ENCODE measurements at places on chromosomes 4 and X.

GRCh38 chr4:40247350-40247749, 50.5 kb downstream of the RHOH start:
- DNase-seq = no peak

GRCh38 chr4:163550869-163551267, 56.4 kb downstream of the TMA16 start:
- no peak for DNase-seq

- DNase-seq = no peak
These were observed 538.2 kb downstream of the INPP4B start for GRCh38 chr4:142307857-142308256.

DNA sequence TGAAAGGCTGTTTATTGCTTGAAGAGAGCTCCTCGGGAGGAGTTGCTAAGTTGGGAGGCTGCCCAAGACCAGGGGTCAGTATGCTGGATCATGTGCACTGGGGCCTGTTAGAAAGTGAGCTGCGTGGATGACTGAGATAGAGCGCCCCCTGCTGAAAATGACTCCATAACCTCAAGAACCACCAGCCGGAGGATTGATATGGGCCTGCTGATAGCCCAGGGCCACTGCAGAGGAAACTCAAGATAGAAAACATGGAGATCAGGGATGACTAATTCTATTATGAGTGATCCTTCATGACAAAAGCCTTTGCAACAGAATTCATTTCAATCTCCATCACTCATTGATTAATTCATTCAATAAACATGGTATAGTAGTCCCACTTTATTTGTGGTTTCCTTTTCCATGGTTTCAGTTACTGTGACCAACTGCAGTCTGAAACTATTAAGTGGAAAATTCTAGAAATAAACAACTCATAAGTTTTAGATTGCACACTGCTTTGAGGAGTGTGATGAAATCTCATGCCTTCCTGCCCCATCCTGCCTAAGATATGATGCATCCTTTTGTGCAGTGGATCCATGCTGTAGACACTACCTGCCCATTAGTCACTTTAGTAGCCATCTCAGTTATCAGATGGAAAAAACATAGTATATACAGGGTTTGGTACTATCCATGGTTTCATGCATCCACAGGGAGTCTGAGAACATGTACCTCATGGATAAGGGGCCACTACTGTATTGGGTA, 126.7 kb upstream of the MBNL3 start:
- no peak for DNase-seq

- DNase-seq = no peak
These were observed 232.3 kb downstream of the PABPC4L start for GRCh38 chr4:133969202-133969848.

- DNase-seq = no peak
These were observed 5.7 kb downstream of the CYP2U1 start for GRCh38 chr4:107937040-107937439.

DNA sequence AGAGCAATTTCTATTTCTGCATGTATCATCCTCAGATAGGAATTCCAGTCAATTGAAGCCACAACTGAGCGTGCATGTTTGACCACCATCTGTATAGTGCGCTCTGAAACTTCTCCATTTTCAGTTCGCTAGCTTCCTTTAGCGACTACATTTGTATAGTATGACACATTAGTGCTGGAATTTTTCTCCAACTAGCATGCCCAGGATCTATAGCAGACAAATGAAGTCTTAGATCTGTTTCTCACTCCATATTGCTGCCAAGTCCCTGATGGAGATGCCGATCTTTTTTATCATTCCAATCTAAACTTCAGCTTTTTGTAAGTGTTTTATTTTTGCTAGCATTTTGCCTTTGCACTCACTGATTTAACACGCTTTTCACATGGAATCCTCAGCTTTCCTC, 774.8 kb upstream of the TENM3 start:
- DNase-seq = no peak

DNA sequence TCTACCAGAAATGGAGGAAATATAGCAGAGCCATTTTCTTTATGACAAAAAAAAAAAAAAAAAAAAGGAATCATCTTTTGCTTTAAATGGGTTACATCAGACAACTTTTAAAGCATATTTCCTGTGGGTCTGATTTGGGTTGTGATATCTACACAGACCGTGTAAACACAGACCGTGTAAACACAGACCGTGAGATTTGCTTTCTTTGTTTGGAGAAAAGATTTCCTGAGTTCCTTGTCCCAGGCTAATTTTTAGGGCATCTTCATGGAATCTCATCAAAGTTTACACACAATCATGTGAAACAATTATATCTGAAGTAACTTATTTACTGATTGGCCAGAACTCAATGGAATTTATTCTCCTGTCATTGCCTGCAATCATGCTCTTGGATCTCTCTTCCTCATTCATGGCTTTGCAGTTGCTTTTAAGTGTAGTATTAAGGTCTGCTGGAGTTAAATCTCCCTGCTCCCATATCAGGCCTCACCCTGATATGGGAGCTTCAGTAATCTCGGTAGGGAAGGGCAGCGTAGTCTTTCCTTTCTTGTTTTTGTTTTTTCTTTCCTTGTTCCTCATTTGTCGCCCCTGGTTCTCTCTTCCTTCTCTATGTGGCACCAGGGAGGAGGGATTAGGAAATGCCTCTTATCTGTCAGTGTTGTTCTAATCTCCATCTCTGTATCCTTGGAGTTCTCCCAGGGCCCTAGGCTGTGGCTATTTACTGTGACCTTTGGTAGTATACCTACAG, 248.6 kb upstream of the JADE1 start:
- DNase-seq = no peak

GRCh38 chr4:98663226-98664006, 5.0 kb upstream of the TSPAN5 start:
- DNase-seq = peak; percentile 66

DNA sequence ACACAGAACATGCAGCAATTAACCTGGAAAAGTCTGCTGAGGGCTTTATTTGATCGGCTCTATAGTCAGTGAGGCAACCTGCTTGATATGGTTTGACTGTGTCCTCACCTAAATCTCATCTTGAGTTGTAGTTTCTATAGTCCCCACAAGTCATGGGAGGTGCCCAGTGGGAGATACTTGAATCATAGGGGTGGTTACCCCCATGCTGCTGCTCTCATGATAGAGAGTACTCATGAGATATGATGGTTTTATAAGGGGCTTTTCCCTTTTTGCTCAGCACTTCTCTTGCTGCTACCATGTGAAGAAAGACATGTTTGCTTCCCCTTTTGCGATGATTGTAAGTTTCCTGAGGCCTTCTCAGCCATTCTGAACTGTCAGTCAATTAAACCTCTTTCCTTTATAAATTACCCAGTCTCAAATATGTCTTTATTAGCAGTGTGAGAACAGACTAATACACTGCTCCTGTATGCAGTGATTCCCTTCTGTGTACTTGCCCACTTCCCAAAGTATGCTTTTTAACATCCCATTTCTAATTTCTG, 78.2 kb downstream of the NPFFR2 start:
- no peak for DNase-seq

DNA sequence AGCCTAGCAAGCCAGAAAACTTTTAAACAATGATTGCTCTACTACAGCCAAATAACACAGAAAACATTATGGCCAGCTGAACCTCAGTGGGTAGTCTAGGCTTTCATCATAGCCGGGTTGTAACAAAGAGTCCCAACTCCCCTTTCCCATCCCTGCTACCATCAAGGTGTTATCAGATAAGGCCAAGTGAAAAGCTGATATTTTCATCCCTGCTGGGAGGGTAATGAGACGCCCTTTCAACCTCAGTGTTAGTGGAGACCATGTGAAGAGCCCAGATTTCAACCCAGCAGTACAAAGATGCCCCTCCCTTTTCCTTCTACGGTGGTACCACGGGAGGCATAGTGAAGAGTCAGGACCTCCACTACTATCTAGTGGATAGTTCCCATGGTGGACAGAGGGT, 433.7 kb downstream of the GPM6A start:
- no peak for DNase-seq

DNA sequence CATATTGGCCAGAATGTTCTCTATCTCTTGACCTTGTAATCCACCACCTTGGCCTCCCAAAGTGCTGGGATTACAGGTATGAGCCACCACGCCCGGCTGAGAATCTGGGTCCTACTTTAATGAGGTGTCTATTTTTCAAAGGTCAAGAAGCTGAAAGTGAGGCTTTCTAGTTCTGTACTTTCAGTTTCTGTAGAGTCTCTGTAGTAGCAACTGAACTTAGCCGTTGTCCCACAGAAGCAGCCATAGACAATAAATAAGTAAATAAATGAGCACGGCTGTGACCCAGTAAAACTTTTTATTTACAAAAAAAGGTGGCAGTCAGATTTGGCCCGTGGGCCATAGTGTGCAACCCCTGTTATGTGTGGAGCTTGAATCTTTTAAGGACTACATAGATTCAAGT, 92.0 kb downstream of the FNIP2 start:
- no peak for DNase-seq

DNA sequence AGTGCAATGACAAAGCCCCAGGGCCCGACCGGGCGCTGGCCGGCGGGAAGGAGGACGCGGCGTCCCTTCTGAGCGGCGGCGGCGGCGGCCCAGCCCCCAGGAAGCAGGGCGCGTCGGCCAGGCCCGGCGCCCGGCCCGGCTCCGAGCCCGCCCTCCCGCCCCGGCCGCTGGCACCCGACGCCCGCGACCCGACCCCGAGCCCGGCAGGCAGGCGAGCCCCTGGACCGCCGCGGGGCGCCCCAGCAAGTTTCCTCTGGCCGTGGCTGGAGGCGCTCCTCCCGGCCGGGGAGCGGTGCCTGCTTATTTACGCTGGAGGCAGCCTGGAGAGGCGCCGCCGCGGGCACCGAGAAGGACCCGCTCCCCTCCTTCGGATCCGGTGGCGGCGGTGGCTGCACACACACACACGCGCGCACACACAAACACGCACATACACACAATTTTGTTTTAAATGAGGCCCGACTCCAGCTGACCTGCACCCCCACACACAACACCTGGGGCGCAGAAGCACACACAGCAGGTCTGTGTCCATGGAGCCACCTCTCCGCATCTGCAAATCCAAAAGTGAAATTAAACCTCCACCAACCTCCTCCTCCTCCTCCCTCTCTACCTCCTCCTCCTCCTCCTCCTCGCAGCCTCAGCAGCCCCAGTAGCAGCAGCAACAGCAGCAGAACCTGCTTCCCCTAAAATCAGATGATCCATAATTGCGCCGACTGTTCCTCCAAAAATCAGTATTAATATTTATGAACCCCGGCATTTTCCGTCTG, 669 bp downstream of the IRF2 start:
- DNase-seq = peak; percentile 68

DNA sequence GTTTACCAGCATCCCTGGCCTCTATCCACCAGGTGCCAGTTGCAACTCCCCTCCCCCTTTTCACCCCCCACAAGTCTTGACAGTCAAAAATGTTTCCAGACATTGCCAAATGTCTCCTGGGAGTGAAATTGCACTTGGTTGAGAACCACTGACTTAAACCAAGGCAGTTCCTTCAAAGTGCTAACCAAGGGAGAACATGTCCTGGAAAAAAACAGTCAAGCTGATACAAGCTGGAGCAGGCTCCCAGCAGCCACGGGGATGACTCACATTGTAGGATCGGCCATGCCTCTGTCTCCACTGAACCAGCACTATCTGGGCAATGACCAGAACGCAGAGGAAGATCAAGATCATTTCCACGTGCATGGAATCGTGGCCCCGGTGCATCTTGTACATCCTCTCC, 11.4 kb downstream of the RNF175 start:
- no peak for DNase-seq

GRCh38 chr4:186755550-186756519, 32.2 kb upstream of the FAT1 start:
- no peak for DNase-seq

DNA sequence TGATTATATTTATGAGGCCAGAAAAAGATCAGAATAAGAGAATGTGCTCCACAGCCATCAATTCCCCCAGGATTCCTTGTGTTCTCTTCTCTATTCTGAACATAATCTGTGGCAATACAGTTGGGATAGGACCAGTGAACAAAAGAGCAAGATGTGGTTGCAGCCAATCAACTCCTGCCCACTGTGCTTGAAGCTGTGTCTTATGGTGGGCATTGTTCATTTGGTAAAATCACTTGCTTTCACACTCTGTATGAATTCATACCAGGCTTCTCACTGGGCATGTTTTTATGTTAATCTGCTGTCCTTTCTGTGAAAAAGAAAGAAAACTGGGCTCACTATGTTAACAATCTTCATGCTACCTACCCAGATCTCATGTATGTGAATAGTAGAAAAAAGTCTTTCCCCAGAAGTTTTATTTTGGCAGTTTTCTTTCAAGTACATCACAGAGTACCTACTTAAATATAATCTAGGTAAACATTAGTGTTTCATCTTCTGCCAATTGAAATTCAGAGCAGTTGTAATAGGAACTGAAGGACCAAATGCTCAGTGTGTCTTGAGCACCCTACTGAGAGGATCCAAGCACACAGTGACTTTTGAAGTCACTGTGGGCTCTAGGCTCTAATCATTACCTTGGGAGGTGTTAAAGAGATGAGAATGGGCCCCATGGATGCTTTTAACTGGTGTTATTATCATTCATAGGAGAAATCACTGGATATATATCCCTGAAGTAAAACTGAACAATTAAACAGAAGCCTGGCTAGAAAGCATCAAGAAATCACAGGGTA, 429.2 kb upstream of the TRAM1L1 start:
- no peak for DNase-seq

GRCh38 chrX:8043121-8043520, 115.9 kb upstream of the PNPLA4 start:
- no peak for DNase-seq

DNA sequence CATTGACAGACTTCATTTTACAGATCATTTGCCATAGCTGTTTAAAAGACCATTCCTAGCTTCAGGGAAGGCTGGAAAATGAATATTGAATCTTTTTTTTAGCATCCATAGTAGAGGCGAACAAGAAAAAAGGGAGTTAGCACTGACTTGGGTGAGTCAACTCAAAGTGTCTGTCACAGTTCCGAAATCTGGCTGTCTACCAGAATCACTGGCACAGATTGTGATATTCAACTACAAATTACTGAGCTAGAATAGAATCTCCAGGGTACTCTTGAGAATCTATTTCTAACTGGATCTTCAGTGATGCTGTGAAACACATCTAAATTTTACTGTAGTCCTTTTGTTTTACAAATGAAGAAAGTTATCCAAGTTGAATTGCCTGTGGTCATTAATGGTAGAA, 31.5 kb downstream of the SEC24B start:
- no peak for DNase-seq

GRCh38 chr4:184959786-184960185, 58.5 kb upstream of the HELT start:
- no peak for DNase-seq

DNA sequence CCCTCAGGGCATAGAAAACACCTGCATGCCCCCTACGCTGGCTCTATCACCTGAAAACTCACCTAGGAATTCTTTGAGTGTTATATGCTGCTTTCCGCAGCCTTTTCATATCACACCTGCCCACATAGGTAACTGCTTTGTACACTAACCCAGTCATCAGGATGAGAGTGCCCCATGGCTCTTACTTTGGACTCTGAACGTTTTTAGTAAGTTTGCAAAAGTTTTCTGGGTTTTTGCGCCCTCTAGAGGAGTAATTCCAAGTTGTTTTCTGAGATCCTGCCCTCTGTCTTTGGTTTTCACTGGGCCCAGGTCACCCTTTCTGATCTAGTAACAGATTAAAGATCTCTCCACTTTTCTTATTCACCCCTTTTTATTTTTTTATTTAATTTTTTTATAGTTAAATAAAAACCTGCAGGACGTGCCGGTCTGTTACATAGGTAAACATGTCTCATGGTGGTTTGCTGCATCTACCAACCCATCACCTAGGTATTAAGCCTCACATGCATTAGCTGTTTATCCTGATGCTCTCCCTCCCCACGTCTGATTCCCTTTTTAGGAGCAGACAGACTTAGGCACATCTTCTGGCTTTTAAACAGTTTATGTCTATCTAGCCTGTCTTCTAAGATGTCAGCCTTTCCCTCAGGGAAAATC, 139.2 kb downstream of the NWD2 start:
- DNase-seq = no peak
